GM23338 (cell line): ENCODE measurements at places on chromosomes 3 and 15. TPM values are rescaled to one million over a fixed set of nuclear protein-coding genes. Genes with fewer than 3 reads are reported as not detected.

CD200R1 gene
- total RNA-seq = 0.12 and 0.28 TPM in 2 replicates

SLC9A9 gene
- 0.93 and 1.6 TPM in 2 replicates for total RNA-seq

PLAAT1 gene
- total RNA-seq = 5.4 and 6.6 TPM in 2 replicates

NEIL1 gene
- total RNA-seq = 9.7 and 17.0 TPM in 2 replicates
